ENCODE measurements at places on chromosomes 5 and 9.

GRCh38 chr9:137046088-137046787 lies at the start of gene NPDC1:
Gene NPDC1 (minus strand): TSS chr9:137046177. CDS start chr9:137045989, 188 bp downstream.
- DNase-seq: peak; percentile 43

- DNase-seq: no peak
Measured at GRCh38 chr5:33049842-33050241, 338.7 kb downstream of the NPR3 start.

DNA sequence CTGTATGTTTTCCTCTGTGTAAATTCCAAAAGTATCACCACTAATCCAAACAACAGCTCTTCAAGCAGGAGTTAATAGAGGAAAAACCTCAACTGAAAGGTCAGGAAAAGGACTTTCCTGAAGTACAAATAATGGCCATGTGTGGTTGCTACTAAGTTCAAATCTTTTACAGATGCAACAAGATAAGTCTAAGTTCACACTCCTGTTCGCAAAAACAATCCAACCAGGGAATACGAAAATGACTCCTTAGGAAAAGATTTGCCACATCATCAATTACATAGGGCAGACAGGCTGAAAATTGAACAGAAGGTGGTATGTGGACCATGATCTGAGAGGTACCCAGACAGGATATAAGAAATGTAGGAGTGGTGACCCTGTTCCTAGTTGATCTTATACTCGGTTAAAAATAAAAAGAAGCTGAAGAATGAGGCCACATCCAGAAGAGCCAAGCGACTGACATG lies 210.2 kb downstream of the TSSK1B start:
- DNase-seq: no peak

- peak; percentile 2 for DNase-seq
Measured at GRCh38 chr9:96217754-96218693, 84.0 kb downstream of the HSD17B3 start.

- DNase-seq: no peak
Measured at GRCh38 chr9:107007402-107007801, 144.4 kb downstream of the ZNF462 start.

All from NCI-H187 (cell line).